ENCODE measurements at places on chromosomes 13 and 19.

DNA sequence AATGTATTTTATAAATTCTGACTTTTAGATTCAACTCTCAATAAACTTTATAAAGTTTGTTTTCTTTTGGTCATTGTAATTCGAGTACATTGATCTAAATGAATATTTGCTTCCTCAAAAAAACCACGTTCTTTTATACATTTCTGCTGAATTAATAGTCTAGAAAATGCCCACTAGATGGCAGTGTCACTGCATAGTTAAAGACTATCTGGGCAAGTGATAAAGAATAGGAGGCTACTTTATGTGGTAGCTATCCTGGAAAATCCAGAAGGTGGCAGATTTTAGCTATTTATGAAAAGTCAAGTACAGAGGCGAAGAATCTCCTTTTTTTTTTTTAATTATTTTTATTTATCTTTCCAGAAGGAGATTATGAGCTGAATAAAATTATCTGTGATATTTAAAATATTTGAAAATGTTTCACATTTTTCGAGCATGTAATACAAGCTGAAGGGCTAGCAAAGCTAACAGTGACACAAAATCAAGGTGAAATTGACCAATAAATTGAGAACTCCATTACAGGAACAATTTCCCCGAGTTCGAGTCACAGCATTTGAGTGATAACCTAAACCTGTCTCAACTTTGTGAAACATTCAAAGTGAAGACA is 221.8 kb downstream of the OLFM4 start:
- peak; percentile 75 for DNase-seq

DNA sequence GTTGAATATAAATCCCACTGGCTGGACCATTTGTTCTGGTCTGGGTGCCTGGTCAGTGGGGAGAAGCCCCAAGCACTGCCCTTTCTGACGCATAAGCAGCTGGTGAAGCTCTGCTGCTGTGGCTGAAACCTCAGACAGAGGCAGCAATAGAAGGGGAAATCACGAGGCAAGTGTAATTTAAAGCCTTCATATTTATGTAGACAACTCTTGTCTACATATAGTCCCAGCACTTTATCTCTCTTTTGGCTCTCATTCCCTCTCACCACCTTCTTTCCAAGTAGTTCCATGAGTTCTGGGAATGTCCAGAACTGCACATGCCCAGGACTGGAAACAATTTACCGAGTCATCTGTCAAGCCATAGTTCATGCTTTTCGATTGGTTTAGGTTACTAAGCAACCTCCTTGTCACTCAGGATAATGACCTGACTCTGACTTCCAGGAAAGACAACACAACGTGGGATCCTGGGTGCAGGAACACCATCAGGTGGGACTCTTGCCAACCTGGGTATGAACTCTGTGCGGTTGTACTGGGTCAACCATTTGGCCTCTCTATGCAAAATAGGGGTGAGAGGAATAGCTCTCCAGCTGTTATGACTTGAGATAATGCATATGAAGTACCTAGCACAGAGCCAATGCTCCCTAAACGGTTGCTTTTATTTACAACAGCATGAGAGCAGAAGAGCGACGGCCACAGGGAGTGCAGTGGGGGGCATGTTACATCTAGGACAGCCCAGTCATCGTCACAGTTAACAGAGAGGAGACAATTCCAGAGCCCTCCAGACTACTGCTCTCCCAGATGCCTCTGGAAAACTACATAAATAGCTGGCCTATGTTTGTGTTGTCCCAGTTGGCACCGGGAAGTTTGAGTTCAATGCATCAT is 321.9 kb downstream of the FOXO1 start:
- peak; percentile 27 for DNase-seq

- no peak for DNase-seq
Observed at GRCh38 chr19:35793381-35794165, 18.2 kb downstream of the ARHGAP33 start.

GRCh38 chr19:31015778-31016177 is 333.5 kb downstream of the TSHZ3 start:
- no peak for DNase-seq

GRCh38 chr19:840519-841206 is at the start of gene PRTN3:
TSS of gene PRTN3 (plus strand) at chr19:840999. CDS start at chr19:841009, 10 bp downstream.
- DNase-seq, result no peak

DNA sequence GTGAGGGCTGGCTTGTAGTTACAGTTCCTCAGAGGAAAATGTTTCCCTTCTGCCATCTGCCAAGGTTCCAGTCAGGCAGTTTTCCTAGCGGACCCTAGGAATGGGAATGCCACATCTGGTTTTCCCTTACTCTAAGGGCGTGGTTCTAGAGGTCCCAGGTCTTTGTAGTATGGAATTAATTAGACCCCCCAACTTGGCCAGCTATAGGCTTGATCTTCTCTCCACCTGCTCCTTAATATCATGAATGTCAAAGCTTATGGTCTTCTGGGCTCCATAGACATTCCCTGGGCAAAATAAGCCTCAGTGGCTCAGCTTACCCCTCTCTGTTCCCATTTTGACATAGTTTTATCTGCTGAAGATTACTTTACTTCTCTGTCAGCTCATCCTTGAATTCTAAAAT is 70.0 kb downstream of the ZNF568 start:
- no peak for DNase-seq

DNA sequence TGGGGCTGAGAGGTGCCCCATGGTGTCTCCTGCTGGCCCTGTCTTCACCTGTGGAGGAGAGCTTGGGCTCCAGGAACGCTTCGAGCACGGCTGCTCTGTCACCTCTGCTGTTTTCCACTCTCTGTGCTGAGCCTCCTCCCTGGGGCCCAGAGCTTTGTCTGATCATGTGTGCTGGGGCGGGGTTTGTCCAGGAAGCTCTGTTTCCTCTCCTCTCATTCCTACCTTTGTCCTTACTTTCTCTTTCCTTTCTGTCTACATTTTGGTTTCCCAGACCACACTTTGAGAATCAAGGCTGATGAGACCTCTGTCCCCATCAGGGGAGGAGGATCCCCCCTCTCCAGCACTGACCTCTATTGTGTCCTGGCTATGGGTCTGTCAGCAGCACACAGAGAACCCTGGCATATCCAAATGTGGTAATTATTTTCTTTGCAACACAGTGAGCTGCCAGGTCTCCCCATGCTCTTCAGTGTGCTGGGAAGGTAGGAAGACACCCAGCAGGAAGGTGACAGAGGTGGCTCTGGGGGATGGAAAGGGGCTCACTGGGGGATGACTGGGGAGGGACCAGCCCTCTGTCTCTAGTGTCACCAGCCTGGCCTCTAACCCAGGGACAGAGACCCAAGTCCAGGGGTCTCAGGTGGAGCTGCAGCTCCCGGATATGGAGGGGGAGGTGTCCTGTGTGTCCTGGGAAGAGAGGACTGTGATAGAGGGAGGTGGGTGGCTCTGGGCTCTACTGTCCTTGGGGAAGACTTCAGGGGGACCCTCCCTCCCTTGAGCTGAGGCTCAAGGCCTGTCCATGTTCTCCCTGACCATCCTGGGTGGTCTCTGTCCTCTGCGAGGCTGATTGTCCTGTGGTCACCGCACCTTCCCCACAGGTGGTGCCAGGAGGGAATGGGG is at the start of gene CEACAM1:
CEACAM1 (minus strand) TSS at position 128 of the 894 bp plus-strand sequence; CDS start at position 21, 107 bp downstream.
- peak; percentile 49 for DNase-seq

DNA sequence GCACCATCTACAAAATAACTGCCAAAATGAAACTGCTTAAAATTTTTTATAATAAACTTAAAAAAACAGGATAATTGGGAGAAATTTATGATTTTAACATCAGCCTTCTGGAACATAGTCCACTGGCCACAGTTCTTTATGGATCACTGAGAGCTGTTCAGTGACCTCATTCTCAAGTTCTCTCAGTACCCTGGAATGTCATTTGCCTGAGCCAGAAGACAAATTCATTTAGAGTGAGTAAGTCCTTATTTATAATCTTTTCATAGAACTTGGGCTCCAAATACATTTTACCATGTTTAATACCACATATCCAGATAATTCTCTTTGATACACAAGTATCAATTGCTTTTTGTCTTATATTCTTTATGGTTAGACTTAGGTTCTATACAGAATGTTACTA is 87.6 kb downstream of the CAB39L start:
- no peak for DNase-seq

Data from DMS153 (cell line).